Activated naive CD4-positive, alpha-beta T cell treated with anti-CD3 and anti-CD28 coated beads, Interleukin-2, amount 10 ng/mL, durations not matched to agents 7 days and 5 days (primary cell): ENCODE measurements at places on chromosomes 11 and 22.

GRCh38 chr11:4467811-4468606 lies 14.4 kb upstream of the OR52K1 start:
- no peak for DNase-seq

DNA sequence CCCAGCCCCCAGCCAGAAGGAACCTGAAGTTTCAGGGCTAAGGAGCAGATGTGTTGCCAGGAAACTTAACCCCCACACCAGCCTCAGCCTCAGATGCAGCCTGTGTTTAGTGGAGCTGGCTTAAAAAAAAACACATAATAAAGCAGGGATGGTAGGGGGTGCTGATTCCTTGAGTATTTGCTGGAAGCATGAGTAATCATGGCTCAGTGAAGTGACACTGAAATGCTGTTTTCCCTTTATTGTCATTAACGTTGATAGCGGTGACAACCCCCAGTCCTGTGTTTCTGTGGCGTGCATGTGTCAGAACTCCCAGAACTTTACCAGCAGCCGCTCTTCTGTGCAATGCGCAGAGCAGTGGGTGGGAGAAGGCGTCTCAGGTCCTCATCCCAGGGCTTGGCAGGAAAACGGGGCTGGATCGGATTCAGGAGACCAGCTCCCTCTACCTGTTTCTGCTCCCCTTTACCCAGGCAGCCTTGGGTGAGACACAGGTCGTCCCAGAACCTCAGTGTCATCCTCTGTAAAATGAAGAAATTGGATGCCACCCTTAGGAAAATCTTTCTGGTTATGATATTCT lies 1282.1 kb downstream of the TBC1D22A start:
- no peak for DNase-seq

- no peak for DNase-seq
Observed at GRCh38 chr11:134667175-134667500, 255.1 kb upstream of the B3GAT1 start.

- no peak for DNase-seq
Observed at GRCh38 chr11:133206313-133207005, 325.8 kb downstream of the OPCML start.

DNA sequence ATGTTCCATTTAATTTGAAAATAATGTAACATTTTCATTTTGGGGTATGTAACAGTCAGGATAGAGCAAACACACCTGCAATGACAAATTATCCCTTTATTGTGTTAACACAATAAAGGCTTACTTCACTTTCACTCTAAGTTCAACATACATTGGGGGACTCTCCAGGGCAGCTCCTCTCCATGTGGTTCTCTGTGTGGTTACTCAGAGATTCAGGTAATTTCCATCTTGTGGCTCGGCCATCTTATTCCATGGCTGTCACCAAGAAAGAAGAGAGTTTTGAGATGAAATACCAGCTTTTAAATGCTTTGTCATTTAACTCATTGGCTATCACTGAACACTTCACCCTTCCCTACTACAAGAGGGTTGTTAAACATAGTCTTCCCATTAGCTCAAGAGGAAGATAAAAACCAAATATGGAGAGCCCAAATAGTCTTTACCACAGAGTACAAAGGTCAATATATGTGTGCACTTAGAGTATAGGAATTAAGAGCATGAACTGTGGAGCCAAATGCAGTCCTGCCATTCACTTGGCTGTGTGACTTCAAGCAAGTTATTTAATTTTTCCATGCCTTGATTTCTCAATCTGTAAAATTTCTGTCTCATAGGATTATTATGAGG lies 10.6 kb upstream of the TPH1 start:
- no peak for DNase-seq

DNA sequence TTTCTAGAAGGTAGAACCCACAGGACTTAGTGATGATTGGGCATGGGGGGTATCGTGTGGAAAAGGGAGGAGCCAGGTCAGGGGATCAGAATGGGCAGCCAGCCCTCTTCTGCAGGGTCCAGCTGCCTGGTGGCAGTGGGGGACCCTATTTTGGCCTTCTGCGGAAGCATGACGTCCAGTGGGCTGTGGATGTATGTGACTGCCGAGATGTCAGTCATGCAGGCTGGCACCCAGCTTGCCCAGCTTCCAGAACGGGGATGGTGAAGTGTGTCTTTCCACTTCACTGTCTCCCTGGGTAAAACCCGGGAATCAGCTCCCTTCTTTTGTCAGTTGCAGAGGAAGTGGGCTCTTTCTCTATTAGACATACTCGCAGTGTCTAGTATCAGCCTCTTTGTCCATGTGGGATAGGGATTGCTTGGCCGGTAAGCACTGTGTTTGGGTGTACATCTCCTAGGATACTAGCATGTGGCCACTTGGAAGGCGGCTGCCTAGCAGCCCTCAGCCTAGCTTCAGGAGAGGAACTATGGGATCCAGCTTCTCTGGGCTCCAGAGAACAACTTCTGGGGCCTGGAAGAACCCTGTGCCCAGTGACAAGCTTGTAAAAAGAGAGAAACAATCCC lies 51.4 kb downstream of the GRIK4 start:
- DNase-seq: no peak

- DNase-seq: peak; percentile 61
Observed at GRCh38 chr22:38766076-38766777, 10.4 kb upstream of the SUN2 start.

DNA sequence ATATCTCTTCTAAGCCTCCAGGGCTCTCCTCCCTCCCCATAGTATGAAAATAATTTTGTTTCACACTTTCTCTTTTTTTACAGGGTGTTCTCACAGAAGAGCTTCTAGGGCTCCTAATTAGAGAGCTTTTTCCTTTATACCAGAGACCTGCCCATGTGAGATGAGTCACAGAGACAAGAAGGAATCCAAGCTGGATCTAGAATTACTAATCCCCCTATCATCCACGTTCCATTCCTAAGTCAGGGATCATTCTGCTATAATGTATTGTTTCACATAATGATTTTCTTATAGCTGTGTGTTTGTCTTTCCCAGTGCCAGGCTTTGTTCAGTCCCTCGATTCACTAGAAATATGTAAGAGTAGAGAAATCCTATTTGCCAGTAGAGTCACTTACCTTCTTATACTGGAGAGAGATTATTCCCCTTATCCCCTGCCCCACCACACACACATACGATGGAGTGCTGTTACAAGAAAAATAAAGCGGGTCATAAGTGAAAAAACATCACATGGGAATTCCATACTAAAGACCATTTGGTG lies 778.3 kb upstream of the LRRC4C start:
- no peak for DNase-seq

- DNase-seq: no peak
Observed at GRCh38 chr11:102085864-102086551, 24.2 kb upstream of the YAP1 start.

GRCh38 chr11:116697639-116698038 lies 75.1 kb downstream of the BUD13 start:
- no peak for DNase-seq

- DNase-seq: no peak
Observed at GRCh38 chr22:21718499-21718898, 17.1 kb downstream of the YPEL1 start.

GRCh38 chr11:464316-464715 lies 14.2 kb downstream of the PTDSS2 start:
- DNase-seq: no peak

- no peak for DNase-seq
Observed at GRCh38 chr11:65321828-65322485, 7.3 kb downstream of the CDC42EP2 start.

DNA sequence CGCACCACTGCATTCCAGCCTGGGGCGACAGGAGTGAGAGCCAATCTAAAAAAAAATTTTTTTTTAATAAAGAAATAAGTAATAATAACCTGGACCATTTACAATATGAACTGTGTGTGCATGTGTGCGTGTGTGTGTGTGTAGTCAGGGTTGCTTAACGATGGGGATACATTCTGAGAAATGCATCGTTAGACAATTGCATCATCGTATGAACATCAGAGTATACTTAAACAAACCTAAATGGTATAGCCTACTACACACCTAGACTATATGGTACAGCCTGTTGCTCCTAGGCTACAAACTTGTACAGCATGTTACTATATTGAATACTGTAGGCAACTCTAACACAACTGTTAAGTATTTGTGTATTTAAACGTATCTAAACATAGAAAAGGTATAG lies 26.4 kb downstream of the RDX start:
- no peak for DNase-seq

DNA sequence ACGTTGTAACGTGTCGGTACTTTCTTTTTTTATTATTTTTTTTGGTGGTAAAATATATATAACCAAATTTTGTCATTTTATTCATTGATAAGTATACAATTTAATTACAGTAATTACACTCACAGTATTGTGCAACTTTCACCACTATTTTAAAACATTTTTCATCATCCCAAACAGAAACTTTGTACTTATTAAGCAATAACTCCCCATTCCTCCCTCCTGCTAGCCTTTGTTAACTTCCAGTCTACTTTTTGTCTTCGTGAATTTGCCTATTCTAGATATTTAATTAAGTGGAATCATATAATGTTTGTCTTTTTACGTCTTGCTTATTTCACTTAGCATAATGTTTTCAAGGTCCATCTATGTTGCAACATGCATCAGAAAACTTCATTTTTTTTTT lies 58.5 kb downstream of the STIM1 start:
- no peak for DNase-seq

GRCh38 chr11:41879214-41879613 lies 419.8 kb upstream of the LRRC4C start:
- DNase-seq: no peak

GRCh38 chr22:35840302-35840739 lies 122.6 kb downstream of the APOL5 start:
- no peak for DNase-seq

DNA sequence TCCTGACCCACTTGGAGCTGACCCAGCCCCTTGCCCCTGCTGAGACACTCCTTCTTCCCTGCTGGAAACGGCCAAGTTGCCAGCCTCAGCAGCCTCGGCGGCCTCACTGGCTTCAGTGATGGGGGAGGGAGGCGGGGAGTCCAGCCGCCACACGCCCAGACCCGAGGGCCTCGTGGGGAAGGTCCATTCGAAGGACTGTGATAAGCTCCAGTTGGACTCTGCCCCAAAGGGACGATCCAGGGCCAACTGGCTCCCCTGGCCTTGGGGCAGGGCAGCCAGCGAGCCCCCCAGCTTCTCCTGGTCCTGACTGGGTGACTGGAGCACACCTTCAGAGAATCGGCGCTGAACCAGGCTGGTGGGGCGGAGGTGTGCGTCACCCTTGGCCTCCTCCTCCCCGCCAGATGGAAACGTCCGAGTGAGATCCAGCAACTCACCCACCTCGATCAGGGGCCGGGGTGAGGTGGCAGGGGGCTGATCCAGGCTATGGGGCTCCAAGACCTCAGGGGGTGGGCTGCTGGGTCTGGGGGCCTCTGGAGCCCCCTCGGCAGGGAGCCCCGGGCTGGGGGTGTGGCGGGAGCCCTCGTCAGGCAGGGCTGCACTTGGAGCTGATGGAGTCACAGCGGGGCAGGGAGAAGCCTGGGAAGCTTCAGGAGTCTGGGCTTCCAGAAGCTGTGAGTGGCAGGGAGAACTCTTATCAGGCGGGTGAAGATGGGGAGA lies 11.5 kb downstream of the TNKS1BP1 start:
- DNase-seq: no peak
